ENCODE measurements at places on chromosomes 7 and 10. TPM values are rescaled to one million over a fixed set of nuclear protein-coding genes. Genes with fewer than 3 reads are reported as not detected.

CYP3A7 gene
- total RNA-seq, result not detected

ZPBP gene
- total RNA-seq, result 0.36 TPM

MYH16 gene
- not detected for total RNA-seq

ARL4A gene
- 11.3 TPM for total RNA-seq

GAD2 gene
- not detected for total RNA-seq

SMO gene
- total RNA-seq, result 0.81 TPM

IPMK gene
- 10.3 TPM for total RNA-seq

PRRT4 gene
- total RNA-seq, result 0.20 TPM

MAGI2 gene
- 0.09 TPM for total RNA-seq

CYP26C1 gene
- total RNA-seq, result not detected

SLC29A3 gene
- total RNA-seq, result 3.3 TPM

KEL gene
- total RNA-seq, result 0.45 TPM

GIMAP1 gene
- total RNA-seq, result 8.7 TPM

RP9 gene
- total RNA-seq, result 14.2 TPM

SLC26A5 gene
- total RNA-seq, result not detected

MINDY4 gene
- 1.7 TPM for total RNA-seq

SPDYE1 gene
- not detected for total RNA-seq

PNLIPRP2 gene
- not detected for total RNA-seq

ABCB1 gene
- 8.9 TPM for total RNA-seq

GALNT17 gene
- not detected for total RNA-seq

DKK1 gene
- not detected for total RNA-seq

ZNF853 gene
- total RNA-seq, result 1.8 TPM

PODXL gene
- 0.51 TPM for total RNA-seq

ZNF680 gene
- total RNA-seq, result 13.6 TPM

SUGCT gene
- 1.6 TPM for total RNA-seq

OR2A42 gene
- not detected for total RNA-seq

PLXDC2 gene
- total RNA-seq, result not detected

AASS gene
- 0.68 TPM for total RNA-seq

SUV39H2 gene
- total RNA-seq, result 40.9 TPM

CDNF gene
- total RNA-seq, result 1.8 TPM

LBX1 gene
- total RNA-seq, result not detected

PRSS37 gene
- not detected for total RNA-seq

AKR1B1 gene
- total RNA-seq, result 106 TPM

ICA1 gene
- total RNA-seq, result 0.34 TPM

ABLIM1 gene
- total RNA-seq, result 155 TPM

EPHA1 gene
- 2.8 TPM for total RNA-seq

ERCC6 gene
- 19.1 TPM for total RNA-seq

FOXP2 gene
- not detected for total RNA-seq

GDF2 gene
- not detected for total RNA-seq

ASB10 gene
- total RNA-seq, result not detected

ACTL6B gene
- not detected for total RNA-seq

PVRIG gene
- 29.8 TPM for total RNA-seq

KLF14 gene
- not detected for total RNA-seq

FBXO24 gene
- 1.5 TPM for total RNA-seq

EBF3 gene
- total RNA-seq, result not detected

IMMP2L gene
- total RNA-seq, result 30.2 TPM

SLC18A3 gene
- not detected for total RNA-seq

MYL10 gene
- not detected for total RNA-seq

TSPAN15 gene
- 1.2 TPM for total RNA-seq

Measured in activated CD8-positive, alpha-beta T cell treated with anti-CD3 and anti-CD28 coated beads for 36 hours (primary cell).